Choroid plexus epithelial cell (primary cell): ENCODE measurements at places on chromosomes 13 and 19.

DNA sequence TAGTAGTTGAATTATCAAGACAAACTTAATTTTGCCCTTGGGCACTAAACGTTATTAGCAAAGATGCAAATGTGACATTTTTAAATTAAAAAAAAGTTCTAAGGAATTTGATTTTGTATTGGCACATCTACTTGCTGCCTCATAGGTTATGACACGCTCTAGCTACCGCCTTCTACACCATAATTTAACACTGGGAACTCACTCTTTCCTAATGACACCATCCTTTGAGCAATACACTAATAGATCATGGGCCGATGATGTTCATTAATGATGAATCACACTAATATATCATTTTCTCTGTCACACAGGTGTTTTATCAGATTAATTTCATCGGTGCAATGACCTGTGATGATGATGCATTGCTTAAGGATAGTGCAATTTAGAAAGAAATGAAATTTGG, 528.8 kb upstream of the PCDH9 start:
- no peak for DNase-seq

DNA sequence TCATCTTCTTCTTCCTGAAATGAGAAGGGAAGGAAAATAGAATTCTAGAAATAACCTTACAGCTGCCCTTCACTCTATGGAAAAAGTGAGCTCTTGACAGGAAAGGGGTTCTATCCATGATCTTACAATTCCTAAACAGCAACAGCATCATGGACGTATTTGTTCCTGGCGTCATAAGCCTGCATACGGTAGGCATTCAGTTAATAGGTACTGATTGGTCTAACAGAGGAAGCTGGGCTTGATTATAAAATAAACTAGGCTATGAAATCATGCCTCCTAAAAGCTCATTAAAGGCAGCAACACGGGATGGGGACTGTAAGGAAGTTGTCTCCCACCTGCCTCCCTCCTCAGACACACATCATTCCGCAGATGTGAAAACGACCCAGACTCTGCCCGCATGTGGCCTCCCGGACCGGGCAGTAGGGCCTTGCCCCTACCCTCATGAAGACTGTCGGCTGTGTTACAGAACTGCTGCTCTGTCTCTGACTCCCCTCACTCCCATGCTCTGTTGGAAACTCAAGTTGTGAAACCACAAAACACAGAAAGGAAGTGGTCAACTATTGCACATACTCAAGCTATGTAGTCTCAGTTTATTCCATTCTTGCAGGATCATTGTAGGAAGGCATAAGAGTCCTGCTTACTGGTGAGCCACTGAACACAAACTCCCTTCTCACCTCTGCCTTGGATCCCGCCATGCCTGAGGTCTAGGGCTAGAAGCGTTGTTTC, 129.8 kb downstream of the DLEU7 start:
- DNase-seq, result peak; percentile 97

GRCh38 chr19:35272122-35272719, 3.5 kb downstream of the USF2 start:
- no peak for DNase-seq

- DNase-seq, result no peak
Measured at GRCh38 chr13:93794197-93794885, 567.7 kb downstream of the GPC6 start.

DNA sequence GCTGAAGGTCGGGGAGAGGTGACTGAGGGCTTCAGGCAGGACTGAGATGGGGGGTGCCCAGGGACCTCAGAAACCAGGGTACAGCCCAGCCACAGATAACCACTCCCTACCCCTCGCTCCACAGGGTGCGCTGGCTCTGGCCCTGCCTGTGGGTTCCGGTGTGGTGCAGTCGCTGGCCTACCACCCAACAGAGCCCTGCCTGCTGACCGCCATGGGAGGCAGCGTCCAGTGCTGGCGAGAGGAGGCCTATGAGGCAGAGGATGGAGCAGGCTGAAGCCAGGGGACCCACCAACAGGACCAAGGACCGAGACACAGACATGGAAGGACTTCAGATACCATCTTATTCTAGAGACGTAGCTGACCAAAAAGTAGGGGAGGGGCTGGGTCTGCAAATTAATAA, 6.3 kb downstream of the DHPS start:
- DNase-seq, result no peak

DNA sequence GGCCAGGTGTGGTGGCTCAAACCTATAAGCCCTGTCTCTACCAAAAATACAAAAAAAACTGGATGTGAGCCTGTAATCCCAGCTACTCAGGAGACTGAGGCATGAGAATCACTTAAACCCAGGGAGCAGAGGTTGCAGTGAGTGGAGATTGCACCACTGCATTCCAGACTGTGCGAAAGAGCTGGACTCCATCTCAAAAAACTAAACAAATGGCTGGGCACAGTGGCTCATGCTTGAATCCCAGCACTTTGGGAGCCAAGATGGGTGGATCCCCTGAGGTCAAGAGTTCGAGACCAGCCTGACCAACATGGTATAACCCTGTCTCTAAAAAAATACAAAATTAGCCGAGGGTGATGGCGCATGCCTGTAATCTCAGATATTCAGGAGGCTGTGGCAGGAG, 34.9 kb upstream of the ZNF83 start:
- peak; percentile 77 for DNase-seq

- no peak for DNase-seq
Measured at GRCh38 chr13:27242702-27243101, 8.7 kb upstream of the RPL21 start.

DNA sequence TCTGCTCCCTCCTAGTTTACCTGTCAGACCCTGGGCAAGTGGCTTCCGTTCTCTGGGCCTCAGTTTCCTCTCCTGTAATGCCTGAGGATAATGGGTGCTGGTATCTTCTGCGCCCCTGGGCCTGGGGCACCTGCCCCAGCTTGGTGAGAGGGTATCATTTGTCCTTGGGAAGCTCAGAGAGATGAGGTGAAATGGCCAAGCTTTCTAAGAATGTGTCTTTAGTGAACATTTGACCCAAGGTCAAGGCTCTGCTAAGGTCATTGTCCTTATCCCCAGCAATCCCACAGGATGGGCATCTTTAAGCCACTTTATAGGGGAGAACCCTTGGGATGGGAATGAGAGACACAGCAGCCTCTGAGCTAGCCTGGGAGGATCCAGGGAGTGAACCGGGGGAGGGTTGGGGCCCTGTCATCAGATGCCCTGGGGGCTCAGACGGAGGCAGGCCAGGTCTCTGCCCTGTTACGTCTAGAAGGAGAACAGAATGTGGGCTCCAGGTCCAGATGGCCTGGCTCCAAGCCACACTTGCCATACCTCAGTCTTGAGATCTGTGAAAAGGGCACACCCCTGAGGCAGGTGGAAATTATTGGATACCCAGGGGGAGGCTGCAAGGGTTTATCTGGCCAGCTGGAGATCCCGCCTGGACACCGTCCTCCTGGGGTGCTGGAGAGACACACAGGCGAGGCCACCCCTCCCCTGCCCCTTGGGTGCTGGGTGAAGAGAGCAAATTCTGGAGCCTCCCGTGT, 1.1 kb upstream of the NFIC start:
- no peak for DNase-seq

DNA sequence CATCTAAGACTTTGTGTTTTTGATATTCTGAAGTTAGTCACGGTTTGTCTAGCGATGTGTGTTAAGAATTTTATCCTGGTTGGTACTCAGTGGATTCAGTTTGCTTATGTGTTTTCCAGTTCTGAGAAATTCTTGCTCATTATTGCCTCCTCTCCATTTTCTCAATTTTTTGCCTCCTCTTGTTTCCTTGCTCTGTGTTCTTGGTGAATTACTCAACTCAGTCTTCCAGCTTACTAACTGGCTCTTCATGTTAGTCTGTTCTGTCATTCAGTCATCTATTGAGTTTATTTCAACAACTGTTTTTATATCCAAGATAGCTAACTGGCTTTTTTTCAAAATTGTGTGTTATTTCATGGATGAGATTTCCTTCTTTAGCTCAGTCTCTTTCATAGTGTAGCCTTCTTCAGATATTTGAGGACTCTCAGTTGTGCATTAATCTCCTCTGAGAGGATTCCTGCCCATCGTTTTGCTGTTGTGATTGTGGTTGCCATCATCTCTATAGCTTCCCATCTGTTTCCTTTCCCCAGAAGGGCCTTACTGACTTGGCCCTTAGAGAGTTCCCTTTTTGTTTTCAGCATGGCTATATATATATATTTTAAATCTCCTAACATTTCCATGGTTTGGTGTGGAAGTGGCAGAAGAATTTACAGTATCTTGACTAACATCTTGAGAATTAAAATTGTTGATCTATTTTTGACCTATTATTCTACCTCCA, 6.2 kb downstream of the SETDB2 start:
- no peak for DNase-seq

DNA sequence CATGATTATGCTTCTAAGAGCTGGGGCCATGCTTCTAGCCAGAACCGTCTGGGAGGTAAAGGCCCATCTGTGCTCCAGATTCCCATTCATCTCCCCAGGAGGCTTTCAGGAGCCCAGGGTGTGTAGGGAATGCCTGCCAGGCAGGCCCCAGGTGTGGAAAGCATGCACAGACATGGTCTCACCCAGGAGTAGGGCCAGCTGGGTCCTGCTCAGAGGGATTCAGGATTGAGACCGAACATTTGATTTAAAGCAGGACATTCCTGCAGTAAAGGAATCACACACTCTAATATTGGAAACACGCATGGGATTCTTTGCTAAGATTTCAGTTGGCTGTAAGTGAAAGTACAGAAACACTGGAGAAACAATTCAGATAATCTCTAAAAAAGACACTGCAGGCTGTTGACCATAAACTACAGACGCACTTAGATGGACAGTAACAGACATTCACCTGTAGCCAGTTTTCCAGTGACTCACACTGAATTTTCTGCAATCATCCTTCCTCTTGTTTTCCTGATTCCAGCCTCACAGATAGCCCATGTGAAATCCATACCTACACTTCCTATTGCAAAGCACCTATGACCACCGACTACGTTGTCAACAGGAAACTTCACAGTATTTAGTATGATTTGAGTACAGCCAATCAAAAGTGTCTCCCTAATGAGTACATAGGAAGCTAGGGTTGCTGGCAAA, 257.8 kb downstream of the TBC1D4 start:
- no peak for DNase-seq

DNA sequence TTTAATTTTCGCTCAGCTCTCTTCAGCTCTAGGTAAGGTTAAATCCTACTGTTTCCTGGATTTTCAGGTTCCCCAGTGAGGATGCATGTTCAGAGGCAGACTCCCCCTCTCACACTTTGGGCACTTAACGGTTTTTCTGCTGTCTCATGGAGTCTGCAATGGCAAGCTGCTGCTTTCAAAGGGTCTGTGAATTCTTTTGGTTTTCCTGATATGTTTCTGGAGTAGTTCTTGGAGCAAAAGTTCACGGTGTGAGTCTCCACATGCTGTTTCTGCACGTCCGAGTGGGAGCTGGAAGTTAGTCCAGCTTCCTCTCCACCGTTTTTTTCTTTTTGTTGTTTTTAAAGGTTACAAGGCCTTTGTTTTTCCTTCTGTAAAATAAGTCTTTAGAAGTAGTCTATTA, 35.4 kb downstream of the DNAJC15 start:
- peak; percentile 80 for DNase-seq
